ENCODE measurements at places on chromosomes 11 and 22.

- peak; percentile 62 for DNase-seq
Measured at GRCh38 chr11:73393479-73394415, 17.5 kb downstream of the RELT start.

GRCh38 chr11:92556431-92556830, 331.8 kb downstream of the FAT3 start:
- no peak for DNase-seq

GRCh38 chr11:6427516-6427915, 8.6 kb upstream of the APBB1 start:
- DNase-seq, result no peak

- no peak for DNase-seq
Measured at GRCh38 chr11:92642177-92642931, 327.1 kb upstream of the MTNR1B start.

GRCh38 chr11:69358398-69359020, 64.6 kb downstream of the MYEOV start:
- no peak for DNase-seq

- DNase-seq, result no peak
Measured at GRCh38 chr11:66976028-66976467, 944 bp downstream of the C11orf86 start.

DNA sequence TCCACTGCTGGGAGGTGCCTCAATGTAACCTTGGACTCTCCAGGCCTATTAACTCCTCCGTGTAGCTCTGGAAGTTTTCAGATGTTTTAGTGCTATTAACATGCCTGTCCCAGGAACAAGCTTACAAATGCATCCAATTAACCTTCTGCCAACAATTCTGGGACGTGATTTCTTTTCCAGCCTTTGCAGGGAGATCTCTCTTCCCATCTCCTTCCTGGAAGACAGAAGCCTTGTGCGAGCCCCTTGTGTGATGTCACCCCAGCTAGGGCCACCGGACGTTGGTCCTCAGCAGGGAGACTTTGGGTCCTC, 47.7 kb upstream of the SYT7 start:
- DNase-seq, result no peak

DNA sequence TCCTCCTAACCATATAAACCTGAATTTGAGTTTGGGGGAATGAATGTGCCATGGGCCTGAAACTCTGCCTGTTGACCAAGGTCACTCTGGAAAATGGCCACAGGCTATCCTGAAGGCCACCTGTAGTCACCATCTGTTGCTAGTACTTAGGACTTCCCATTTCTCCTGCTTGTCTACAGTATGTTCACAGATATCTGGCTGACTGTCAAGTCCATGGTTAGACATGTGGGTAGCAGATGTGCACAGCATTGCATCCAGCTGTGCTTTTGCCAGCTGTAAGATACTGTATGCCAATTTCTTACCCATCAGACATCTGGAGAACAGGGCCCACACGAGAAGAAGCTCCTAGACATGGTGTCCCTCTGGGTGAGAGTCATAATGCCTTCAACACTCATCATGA, 475.4 kb downstream of the INSC start:
- no peak for DNase-seq
